ENCODE measurements at places on chromosomes 3 and 15.

- no peak for DNase-seq
Observed at GRCh38 chr3:138206196-138206595, 19.1 kb downstream of the ARMC8 start.

DNA sequence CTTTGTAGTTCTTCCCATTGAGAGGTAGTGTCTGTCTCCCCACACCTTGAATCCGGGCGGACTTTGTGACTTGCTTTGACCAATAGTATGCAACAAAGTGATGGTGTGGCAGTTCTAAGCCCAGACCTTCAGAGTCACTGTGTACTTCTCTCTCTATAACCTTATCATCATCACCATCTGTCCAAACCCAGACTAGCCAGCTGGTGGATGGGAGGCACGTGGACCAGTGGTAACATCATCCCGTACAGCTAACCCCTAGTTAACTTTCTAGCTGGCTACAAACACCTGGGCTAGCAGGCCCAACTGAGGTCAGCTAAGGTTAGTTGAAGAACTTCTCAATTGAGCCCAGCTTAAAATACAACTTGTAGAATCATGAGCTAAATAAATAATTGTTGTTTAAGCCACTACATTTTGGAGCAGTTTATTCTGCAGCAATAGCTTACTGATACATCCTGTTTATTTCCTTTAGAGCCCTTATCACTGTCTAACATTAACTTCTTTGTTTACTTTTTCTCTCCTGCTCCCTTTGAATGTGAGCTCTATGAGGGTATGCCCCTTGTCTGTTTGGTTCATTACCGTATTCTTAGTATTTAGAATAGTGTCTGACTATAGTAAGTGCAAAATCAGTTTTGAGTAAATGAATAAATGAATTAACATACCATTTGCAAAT, 11.5 kb upstream of the CCR9 start:
- no peak for DNase-seq

GRCh38 chr3:156583469-156583868, 28.6 kb upstream of the SSR3 start:
- DNase-seq, result no peak

- no peak for DNase-seq
Observed at GRCh38 chr15:31975830-31976229, 54.5 kb upstream of the CHRNA7 start.

GRCh38 chr3:123143669-123144411, 57.9 kb upstream of the SEC22A start:
- no peak for DNase-seq

- no peak for DNase-seq
Observed at GRCh38 chr3:101279162-101279561, 41.2 kb downstream of the IMPG2 start.

All from activated T-cell treated with anti-CD3 and anti-CD28 coated beads for 24 hours (primary cell).